ENCODE measurements at places on chromosomes 6 and 20.
A peak's percentile ranks its signal among the peaks of the same experiment; 100 is the strongest.

GRCh38 chr6:162056745-162057144 lies 670.8 kb downstream of the PRKN start:
- no peak for DNase-seq

DNA sequence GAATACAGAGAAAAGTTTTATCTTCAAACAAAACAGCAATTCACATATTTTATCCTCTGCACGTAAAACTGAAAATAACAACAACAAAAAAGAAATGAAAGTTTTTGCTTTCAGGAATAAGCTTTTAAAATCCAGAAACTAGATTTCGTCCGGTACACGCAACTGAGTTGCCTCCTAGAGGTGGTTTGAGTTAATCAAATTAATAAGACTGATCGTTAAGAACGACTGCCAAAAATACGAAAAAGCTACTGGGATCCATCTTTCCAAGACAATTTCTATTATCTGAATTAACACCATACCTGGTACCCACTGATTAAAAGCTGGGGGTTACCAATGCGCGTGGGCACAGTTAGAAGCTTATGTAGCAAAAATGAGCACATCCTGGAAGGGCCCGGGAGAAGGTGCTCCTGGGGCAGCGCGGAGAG lies 669 bp downstream of the PDCD2 start:
- no peak for DNase-seq

- DNase-seq, result no peak
Observed at GRCh38 chr6:39932386-39932910, 1.8 kb downstream of the MOCS1 start.

GRCh38 chr6:86255973-86256372 lies 613.3 kb upstream of the SYNCRIP start:
- DNase-seq, result no peak

- DNase-seq, result no peak
Observed at GRCh38 chr6:137800762-137801161, 66.3 kb upstream of the TNFAIP3 start.

- DNase-seq, result no peak
Observed at GRCh38 chr6:33908025-33908424, 104.2 kb upstream of the MLN start.

DNA sequence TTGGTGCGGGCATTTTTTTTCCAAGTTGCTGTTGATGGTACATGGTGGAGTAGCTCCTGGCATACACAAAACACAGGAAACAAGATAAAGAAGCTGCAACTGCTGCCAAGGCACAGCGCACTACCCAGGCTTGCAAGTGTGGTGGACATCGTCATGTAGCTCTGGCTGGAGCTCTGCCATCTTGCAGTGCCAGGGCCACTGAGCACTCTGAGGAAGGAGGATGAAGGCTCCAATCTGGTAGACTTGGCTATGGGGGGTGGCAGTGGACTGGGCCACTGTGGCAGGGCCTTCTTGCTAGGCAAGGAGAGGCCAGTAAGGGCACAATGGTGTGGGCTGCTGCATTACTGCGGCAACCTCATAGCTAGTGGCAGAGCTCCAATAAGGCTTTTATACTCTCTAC lies 263.5 kb downstream of the CENPW start:
- no peak for DNase-seq

DNA sequence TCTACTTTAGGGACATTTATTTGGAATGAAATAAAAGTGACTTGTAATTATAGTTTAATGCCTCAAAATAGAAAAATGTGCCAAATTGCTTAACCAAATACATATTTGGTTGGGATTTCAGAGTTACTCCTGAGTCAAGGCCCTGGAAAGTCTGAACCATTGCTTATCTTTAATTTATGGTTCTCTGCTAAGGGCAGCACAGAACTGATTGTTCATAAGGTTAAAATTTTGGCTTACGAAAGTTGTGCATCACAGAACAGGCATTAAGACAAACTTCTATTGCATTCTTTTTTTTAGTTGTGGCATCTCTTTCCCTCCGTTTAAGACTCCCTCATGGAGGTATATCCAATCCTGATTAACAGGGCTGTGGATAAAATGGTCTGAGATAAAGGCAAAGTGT lies 92.2 kb upstream of the TENT5A start:
- no peak for DNase-seq

DNA sequence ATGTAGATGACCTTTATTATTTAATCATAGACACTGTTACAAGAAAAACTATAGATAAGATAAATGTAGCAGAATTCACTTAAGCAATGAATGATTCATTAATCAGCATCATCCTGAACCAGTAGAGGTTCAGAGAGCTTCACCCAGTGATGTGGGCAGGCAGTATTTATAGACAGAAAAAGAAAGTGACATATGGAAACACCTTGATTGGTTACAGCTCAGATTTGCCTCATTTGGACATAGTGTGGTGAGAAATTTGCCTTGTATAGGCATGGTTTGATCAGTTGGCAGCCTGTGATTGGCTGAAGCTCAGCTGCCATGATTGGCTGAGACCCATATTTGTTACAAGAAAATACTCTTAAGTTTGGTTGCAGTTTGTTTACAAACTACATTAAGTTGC lies 4.6 kb downstream of the C6orf58 start:
- DNase-seq, result no peak

GRCh38 chr6:90829311-90829710 lies 242.4 kb upstream of the MAP3K7 start:
- no peak for DNase-seq

DNA sequence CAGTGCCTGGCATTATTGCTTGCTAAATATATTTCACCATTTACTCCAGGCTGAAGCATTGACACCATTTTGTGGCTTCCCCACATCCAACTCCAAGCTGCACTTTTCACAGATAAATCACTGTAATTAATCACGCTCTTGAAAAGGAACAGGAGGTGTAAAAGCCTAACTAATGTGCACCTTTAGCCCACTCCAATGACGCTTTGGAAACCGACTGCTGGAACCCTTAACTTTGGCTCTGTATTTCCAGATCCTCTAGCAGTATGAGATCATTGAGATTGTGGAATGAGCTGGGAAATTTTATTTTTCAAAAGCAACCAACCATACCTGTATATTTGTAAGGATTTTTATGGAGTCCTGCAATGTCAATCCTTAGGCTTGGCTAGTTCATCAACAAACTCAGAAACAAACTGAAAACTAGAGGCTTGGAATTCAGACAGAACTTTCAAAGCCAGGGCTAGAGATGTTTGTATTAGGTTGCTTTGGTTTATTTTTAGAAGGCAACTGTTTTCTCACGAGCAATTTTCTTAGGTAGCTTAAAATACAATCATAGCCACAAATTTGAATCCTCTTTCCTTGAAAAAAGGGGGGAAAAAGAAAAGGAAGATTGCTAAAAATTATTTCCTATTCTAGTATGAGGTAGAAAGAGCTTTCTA lies 52.8 kb upstream of the UTRN start:
- no peak for DNase-seq

DNA sequence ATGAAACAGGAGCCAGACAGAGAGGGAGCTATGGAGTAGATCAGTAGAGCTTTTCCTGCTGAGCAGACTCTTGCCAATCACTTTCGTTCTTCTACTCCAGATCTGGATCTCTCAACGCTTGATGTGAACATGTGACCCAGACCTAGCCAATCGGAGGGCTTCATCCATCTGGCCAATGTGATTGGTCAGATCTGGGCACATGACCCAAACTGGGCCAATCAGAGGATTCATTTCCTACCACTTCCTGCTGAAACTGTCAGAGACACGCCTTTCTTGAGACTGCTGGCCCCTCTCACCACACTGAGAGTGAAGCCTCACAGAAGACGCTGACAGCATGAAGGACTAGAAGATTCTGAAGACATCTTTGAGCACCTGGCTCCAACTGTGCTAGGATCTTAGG lies 44.2 kb upstream of the ZMYND8 start:
- DNase-seq, result no peak

DNA sequence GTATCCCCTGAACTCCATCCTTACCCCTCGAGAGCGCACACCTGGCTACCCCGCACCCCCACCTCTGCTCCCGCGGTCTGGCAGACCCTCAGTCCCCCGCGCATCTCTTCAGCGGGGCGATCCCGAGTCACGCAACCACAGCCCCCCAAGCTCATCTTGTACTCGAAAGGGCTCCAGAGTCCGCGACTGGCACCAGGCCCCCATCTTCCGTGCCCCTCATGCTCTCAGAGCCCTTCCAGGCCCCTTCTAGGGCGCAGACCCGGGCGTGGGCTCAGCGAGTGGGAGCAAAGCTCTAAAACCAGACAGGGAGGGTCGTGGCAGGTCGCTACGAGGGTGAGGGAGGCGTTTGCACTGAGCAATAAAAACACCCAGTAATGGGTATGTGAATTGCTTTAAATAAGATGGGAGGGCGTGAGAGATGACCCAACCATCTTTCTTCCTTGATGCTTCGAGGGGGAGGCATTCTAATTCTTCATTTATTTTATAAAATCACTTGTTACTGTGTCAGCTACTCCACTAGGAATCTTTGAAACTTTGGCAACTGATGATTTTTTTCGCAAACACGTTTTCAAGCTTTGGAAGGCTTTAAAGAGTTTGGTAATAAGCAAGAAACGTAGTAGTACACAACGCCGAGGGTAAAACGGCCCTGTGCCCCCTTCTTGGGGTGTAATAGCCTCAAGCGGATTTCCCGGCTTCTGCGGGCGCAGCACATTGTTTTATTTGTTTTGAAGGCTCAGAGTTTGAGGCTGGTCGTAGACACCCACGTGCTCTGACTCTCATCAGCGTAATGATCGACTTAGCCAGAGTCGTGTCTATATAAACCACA lies 42.6 kb upstream of the SUPT3H start:
- DNase-seq, result no peak

DNA sequence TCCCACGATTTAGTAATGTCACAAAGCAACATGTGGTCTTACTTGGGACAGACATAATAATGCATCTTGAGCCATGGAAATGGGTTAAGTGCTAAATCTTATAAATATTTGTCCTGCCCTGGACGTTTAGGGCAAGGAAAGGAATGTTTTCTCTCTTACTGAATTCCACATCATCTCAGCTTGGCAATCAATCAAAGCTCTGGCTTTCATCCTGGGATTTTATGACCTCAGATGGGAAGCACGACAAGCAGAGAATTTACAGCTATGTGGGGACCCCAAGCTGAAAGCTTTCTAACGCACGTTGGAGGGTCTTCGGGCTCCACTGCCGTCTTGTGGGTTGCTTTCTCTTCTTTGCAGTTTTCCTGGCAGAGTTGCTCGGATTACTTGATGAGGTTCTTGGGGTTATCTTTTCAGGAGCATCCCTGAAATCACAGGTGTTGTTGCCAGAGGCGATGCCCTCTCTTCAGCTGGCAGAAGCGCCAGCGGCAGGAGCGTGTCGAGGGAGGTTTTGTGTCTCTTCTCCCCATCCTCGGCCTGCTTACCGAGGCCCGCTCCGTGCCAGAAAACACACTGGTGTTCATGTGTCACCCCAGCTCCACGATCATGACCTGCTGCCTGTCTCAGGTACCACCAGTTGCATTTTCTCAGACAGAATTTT lies 73.4 kb upstream of the FRMD1 start:
- DNase-seq, result no peak

DNA sequence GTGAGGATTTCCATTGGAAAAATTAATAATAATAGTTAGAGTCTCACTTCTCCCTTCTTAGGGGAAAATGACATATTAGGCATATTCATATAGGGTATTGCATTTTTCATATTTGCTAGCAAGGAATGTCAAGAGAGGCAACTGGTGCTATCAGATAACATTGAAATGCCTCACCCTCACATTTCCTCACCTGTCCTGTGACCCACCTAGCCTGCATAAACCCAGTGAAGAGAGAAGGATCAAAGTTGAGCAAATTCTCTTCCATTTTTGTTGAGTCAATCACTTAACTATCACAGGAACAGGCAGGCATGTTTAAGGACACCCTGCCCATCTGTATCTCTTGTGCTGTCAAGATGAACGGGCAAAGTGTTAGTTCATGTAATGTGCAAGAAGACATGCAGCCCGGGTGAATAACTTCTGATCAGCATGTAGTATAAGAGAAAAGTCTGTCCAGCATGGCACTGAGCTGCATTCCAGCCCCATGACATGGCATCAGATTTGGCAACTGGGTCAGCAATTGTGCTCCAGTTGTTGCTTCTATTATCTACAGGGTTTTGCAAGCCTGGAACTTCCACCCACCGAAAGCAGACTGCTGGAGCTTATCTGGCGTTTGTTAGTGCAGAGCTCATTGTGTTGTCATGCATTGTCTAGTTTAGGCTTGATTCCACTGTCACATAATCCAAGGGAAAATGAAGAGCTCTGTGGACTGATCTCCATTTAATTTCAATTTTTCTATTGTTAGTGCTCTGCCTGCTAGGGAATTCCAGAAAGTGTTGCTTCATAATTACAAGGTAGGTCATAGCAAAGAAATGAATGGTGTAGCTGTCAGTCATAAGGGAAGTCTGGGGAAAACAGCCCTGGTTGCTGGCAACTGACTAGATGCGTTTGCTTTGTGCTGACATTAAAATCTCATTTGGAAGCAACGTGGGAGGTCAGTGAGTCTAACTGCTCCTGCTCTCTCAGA lies 138.4 kb upstream of the TNFAIP3 start:
- peak; percentile 85 for DNase-seq

- DNase-seq, result no peak
Observed at GRCh38 chr6:137640086-137640485, 145.9 kb upstream of the OLIG3 start.

DNA sequence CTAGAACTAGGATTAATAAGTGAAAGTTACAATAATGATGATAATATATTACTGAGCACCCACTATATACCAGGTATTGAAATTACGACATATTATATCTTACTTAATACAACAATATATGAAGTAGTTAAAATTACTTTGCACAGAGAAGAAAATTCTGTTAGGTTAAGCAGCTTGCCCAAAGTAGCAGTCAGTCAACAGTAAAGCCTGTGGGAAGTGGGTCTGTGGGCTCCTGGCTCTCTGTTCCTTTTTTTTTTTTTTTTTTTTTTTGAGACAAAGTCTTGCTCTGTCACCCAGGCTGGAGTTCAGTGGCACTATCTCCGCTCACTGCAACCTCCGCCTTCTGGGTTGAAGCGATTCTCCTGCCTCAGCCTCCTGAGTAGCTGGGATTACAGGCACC lies 4.8 kb upstream of the GTF2H4 start:
- no peak for DNase-seq

GRCh38 chr20:10970109-10970508 lies 296.3 kb upstream of the JAG1 start:
- DNase-seq, result no peak

GRCh38 chr6:24979176-24979575 lies 43.4 kb upstream of the RIPOR2 start:
- DNase-seq, result no peak

GRCh38 chr6:168699631-168700295 lies 258.8 kb downstream of the SMOC2 start:
- DNase-seq, result no peak

Data from RWPE2 (cell line).